H4 (cell line): ENCODE measurements at places on chromosomes 7 and 10. TPM values are rescaled to one million over a fixed set of nuclear protein-coding genes. Genes with fewer than 3 reads are reported as not detected.

Gene CDK14
- total RNA-seq, result 9.9 and 14.0 TPM in 2 replicates

Gene RNF148
- total RNA-seq, result 0.14 and 0.86 TPM in 2 replicates

Gene ALOX5
- total RNA-seq, result 0.60 TPM in 1 of 2 replicates, not detected in the other

Gene GTF2I
- total RNA-seq, result 114 and 135 TPM in 2 replicates

Gene TACC2
- 1.8 and 3.0 TPM in 2 replicates for total RNA-seq

Gene SMKR1
- 0.25 and 1.0 TPM in 2 replicates for total RNA-seq

Gene GLI3
- total RNA-seq, result 4.9 and 5.6 TPM in 2 replicates

Gene VSTM2A
- total RNA-seq, result 0.14 TPM in 1 of 2 replicates, not detected in the other

Gene PRDX3
- total RNA-seq, result 315 and 406 TPM in 2 replicates

Gene ADRA2A
- not detected in 2 replicates for total RNA-seq

Gene C10orf53
- total RNA-seq, result not detected in 2 replicates

Gene SCART1
- 0.37 and 0.47 TPM in 2 replicates for total RNA-seq

Gene MYL7
- not detected in 2 replicates for total RNA-seq

Gene PMPCB
- 86.0 and 101 TPM in 2 replicates for total RNA-seq

Gene NANOS1
- 4.7 and 6.7 TPM in 2 replicates for total RNA-seq

Gene TMEM130
- 1.2 and 2.5 TPM in 2 replicates for total RNA-seq

Gene GAD2
- not detected in 2 replicates for total RNA-seq

Gene SUGCT
- 2.1 and 5.0 TPM in 2 replicates for total RNA-seq

Gene NPS
- total RNA-seq, result not detected in 2 replicates

Gene GPR37
- total RNA-seq, result 0.95 and 2.1 TPM in 2 replicates

Gene NUTM2A
- 0.37 TPM in 1 of 2 replicates, not detected in the other for total RNA-seq

Gene WDR86
- 0.88 TPM in 1 of 2 replicates, not detected in the other for total RNA-seq
